ENCODE measurements at places on chromosomes 16 and 17.
A peak's percentile ranks its signal among the peaks of the same experiment; 100 is the strongest.

DNA sequence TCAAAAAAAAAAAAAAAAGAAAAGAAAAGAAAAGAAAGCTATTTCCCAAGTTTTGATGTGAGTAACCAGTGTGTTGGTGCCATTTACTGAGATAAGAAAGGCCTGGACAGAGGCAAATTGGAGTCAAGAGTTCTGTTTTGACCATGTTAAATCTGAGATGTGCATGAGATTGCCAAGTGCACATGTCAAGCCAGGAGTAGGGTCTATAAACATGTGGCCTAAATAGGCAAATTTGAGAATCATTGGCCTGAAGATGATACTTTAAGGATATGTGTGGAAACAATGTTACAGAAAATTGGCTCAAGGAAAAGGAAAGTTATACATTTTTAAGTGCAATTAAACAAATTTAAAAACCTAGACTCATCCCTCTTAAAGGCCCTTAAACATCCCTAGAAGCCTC lies 15.3 kb upstream of the SMG1 start:
- no peak for DNase-seq

GRCh38 chr17:4786516-4786915 lies 352 bp upstream of the VMO1 start:
- DNase-seq, result no peak

DNA sequence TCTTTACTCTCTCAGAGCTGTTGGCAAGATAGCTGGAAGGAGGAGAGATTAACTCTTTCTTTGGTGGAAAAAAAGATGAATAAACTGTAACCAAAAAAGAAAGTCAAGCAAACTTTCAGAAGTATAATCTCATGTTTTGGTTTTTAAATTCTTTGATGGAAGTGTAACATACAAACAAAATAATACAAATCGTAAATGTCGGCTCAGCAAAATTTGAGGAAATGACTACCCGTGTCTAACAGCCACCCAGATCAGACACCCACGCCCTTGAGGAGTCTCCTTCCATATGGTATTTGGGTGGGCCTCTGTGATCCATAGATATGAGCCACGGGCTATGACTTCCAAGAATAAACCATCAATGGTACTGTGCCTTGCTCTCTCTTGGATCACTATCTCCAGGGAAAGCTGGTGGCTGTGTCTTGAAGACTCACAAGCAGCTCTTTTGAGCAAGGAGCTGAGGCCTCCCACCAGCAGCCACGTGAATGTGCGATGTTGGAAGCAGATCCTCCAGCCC lies 9.6 kb upstream of the CD300C start:
- DNase-seq, result no peak

- DNase-seq, result peak; percentile 46
Measured at GRCh38 chr17:336110-337021, 16.2 kb downstream of the RPH3AL start.

DNA sequence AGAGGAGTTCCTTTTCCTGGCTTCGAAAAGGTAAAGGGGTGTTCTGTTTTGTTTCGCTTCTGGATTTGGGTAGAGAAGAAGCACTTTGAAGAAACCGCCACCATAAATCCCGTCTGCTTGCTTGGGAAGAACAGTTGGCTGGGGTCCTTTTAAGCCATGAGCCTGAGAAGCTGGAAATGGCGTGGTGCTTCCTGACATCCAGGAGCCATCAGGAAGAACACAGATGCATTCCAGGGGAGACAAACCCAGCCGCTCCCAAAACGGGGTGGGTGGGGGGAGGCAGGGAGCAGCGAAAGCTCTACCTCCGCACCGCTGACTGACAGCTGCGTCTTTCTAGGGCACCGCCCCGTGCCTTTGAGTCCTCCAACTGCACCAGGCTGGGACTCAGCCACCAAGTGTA lies 91.6 kb downstream of the ZDHHC7 start:
- no peak for DNase-seq

DNA sequence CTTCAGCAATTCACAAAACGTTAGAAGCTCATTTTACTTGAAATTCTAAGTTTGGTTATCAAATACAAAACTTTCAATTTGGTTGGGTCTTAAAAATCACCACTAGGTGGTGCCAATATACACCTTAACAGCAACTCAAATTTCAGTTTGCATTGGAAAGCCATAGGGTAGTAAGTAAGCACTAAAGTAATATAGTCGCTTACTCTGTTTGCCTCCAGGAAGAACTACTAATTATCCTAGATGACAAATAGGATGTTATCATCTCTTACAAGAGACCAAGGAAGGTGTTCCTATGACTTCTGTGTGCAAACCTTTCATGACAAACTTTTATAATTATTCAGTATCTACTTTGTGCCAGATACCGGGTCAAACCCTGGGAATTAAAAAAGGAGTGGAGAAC lies 93.3 kb downstream of the MYO1D start:
- DNase-seq, result no peak

- no peak for DNase-seq
Measured at GRCh38 chr17:33948309-33948708, 306.8 kb upstream of the CCL2 start.

DNA sequence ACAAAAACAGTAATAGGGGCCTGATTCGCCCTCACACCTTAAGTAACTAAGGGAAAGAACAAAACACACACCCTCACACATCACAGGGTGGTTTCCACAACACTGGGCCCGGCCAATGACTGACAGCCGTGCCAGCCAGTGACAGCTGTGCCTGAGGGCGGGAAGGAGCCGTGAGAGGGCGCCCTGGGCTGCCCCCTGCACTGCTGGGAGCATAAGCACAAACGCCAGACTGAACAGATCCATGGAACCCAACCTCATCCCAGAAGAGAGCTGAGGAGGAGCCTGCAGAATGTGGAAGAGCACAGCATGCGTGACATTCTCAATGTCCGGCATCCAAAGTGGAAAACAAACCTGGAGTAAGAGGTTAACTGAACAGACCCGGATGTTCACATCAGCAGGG lies 16.0 kb downstream of the CSNK1D start:
- no peak for DNase-seq

GRCh38 chr17:73722165-73722564 lies 77.9 kb upstream of the SDK2 start:
- DNase-seq, result no peak

DNA sequence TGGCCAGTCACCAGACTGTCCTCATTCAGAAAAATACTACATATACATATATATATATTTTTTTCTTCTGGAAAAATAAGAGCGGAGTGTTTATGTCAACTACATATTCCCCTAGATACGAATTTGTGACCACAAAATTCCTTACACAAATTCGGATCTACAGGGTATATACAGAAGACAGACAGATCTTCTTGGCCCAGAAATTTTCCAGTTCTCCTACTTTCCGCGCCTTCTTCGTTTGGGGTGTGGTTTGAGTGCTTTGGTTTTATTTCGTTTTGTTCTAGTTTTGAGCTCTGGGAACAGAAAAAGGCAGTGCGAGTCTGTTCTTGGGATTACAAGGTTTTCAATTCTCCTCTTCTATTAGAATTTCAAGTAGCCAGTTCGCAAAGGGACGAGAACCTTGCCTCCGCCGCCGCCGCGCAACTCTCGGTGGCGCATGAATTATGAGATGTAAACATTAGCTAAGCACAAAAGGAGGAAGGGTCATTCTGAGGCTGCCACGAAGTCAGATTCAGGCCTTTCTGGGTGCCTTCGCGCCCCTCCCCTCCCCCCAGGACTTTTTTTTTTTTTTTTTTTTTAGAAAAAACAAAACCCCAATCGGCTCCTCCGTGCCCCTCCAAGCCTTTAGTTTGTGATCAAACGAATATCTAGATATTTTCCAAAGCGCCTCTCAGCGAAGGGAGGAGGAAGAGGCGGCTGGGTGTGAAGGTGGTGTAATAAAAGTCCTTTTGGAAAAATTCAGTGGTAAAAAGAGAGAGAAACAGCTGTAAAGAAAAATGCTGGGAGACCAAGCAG lies 1.8 kb upstream of the HOXB4 start:
- DNase-seq, result no peak

DNA sequence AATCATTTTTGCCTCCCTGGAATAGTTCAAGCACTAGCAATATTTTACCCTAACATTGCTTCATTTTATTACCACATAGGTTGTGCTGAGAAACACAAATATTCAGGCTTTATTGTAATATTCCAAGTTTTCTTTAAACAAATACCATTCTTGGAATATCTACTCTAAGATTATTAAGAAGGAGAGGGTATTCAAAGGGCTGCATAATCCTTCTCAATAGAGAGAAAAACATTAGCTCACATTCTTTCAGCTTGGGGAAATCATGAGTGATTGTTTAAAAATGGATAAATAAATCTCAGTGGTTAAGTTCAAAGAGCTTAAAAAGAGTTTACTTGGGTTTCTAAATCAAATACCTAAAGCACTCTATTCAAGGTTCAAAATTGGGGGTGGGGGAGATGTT lies 111.9 kb upstream of the CORO6 start:
- DNase-seq, result no peak

DNA sequence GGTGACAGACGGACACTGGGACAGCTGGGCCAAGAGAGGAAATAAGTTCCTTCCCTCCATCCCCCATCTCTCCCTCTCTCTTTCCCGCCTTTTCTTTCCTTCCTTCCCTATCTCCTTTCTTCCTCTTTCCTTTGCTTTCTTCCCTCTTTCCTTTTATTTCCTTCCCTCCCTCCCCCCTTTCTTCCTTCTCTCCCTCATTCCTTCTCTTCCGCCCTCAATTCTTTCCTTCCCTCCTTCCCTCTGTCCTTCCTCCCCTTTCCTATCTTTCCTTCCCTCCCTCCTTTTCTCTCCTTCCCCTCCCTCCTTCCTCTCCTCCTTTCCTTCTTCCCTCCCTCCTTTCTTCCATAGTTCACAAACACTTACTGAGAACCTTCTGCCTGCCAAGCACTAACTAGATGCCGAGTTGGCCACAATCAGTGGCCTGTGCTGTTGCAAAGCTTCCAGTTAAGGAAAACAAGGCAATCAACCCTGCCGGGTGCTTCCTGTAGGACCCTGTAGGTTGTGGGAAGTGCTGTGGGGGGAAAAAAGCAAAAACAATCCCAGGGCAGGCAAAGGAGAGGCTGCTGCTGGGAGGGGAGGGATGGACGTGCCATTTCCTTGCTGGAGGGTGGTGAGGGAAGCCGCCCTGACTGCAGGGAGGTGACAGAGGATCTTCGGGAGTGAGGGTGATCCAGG lies 31.7 kb downstream of the ABCC6 start:
- DNase-seq, result no peak

- no peak for DNase-seq
Measured at GRCh38 chr16:56713794-56714193, 16.1 kb upstream of the NUP93 start.

- no peak for DNase-seq
Measured at GRCh38 chr16:50741225-50741780, 583 bp upstream of the CYLD start.

DNA sequence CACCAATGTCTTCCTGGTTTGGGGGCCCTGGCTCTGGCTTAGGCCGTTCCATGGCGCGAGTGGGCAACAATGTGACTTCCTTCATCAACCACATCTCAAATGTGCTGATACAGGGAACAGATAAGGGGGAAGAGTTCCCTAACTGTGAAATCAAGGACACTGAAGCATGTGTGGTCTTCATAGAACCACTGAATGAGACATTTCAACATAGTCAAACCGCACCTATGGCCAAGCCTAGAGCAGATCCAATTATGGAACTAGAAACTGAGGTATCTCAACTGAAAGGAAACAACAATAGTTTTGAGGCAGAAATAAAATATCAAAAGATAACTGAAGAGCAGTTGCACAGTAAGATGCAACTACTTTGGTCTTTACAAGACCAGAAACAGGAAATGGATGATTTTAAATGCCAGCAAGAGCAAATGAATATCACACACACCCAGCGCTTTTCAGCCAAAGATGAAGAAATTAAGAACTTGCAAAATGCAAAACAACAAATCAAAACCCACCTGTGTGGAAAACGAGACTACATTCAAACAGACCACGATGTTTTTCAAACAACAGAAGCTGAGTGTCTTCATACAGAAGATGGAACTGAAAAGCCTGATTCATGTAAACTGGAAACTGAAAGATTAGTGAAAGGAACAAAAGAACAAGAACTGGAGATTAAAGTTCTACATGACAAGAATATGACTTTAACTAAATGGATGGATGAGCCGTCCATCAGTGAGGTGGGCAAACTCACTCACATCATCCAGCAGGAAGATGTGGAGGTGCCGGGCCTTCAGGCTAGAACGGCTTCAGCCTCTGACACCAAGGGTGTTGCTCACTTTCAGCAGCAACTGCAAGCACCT lies 18.1 kb upstream of the LCMT1 start:
- no peak for DNase-seq

DNA sequence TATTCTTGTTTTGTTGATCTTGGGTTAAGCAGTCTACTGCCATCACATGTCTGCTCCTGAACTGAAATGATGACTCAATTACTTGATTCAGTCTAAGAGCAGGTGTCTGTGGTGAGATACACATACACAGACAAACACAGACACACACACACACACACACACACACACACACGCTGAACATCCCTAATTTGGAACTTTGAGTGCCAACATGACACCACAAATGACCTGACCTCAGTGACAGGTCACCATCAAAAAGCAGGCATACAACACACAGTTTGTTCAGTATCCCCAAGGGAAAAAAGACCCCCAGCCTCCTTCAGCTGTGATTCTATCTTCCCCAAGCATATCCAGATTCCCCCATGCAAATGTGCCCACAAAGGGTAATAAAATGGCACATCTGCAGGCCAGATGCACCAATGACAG lies 130.1 kb upstream of the TMEM97 start:
- no peak for DNase-seq

- DNase-seq, result no peak
Measured at GRCh38 chr16:85683363-85683762, 5.4 kb downstream of the GINS2 start.

DNA sequence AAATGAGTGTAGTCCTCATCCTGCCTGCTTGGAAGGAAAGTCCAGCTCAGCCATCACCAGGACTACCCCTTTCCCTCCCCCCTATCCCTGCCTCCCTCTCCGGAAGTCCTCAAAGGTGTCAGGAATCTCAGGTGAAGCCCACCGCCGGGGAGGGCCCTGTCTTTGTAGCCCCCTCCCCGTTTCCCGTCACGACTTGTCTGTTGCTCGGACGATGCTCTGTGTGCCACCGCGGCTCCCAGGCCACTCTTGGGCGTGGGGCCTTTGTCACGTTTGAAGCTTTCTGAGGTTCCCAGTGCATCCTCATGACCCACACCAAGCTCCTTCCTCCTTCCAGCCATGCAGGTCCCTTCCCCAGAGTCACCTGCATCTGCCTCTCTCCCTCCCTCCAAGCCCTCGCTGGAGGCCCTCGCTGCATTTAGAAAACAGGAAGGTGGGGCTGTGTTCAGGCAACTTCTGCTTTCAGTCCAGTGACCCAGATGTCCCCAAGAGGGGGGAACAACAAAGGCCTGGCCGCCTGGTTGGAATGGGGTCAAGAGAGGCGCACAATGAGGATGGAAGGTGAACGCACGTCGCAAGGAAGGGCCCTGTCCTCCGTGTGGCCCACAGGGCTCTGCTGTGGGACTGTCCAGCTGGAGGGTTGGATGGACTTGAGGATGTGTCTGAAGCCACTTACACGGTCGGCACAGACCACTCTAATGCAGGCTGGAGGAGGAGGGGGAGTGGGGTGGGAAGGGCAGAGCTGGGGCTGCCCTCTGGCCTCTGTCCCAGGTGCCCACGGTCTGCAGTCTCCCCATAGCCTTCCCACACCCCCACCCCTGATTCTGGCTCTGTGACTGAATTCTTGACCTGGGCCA lies 59.9 kb downstream of the OR1D5 start:
- peak; percentile 33 for DNase-seq
